ENCODE measurements at places on chromosomes 6 and 20.

GRCh38 chr20:9280666-9281065 is 211.8 kb downstream of the PLCB4 start:
- peak; percentile 72 for DNase-seq

- DNase-seq = no peak
Measured at GRCh38 chr20:32807706-32808105, 12.0 kb upstream of the MAPRE1 start.

GRCh38 chr6:38234934-38235682 is 404.6 kb downstream of the BTBD9 start:
- no peak for DNase-seq

DNA sequence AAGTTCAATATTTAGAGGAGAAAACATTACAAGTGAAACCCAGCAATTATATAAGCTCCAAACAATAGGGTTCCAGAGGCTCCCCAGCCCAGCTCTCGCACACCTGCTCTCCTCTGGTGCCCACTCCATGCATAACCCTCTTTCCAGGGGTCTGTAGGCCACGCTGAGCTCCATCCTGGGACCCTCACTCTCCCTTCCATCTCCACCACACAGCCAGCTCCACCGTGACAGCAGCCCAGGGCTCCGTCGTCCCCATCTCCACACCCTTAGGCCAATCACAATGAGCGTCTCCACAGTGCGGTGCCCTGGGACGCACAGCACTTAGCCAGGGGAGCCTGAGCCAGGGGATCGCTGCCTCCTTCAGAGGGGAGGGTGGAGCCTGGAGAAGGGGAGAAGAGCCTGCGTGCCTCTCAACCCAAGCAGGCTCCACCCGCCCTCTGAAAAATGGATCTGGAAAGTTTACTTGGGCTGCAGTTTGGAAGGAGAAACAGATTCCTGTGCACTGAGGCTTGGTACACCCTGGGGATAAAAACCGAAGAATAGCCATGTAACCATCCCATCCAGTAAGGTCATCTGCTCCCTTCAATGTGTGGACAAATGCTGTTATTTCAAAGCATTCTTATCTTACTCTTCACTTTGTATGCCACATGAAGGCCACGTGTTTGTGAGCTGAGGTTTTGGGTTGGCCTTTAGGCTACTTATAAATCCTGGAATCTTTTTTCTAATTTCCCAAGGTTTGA is 72.4 kb upstream of the GGTLC1 start:
- DNase-seq = no peak

GRCh38 chr6:105191351-105191750 is 11.5 kb upstream of the POPDC3 start:
- peak; percentile 39 for DNase-seq

DNA sequence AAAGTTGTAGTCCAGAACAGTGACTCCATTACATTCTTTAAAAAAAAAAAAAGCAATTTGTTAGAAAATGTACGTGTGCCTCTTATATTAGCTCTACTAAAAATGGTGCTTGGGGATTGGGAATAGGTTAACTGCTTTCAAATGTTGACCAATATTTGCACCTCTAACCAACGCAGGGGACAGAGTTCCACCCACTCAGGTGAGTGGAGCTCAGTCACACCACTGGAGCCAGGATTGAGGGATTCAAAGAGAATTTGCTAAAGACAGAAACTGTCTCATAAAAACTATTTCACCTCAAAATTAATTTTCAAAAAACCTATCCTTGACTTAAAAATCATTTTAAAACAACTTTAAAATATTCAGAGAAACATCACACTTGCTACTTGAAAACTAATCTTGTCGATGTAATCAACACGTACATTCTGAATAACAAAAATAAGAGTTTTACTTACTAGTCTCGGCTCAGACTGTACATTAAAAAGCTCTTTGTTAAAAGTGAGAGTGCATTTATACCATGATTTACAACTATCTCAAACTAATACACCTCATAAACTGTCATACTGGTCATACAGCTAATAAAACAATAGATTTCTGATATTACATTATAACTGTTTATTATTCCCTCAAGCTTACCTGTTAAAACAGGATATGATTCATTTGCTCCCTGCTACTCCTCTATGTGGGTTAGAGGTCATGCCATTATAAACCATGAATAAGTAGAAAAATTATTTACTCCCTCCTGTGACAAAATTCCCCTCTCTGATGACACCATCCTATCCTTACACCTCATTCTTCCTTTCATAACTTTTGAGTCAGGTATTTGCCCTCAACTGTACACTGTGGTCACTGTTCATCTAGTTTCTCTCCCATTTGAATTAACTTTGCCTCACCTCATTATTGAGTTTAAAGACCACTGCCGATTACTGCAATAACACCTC is 88.6 kb downstream of the PDE10A start:
- DNase-seq = no peak

- no peak for DNase-seq
Measured at GRCh38 chr6:66825539-66825938, 1118.5 kb upstream of the EYS start.

GRCh38 chr20:2756056-2756611 is 44.3 kb downstream of the CPXM1 start:
- peak; percentile 45 for DNase-seq

GRCh38 chr6:107991772-107992550 is 34.0 kb upstream of the SEC63 start:
- no peak for DNase-seq

- DNase-seq = peak; percentile 2
Measured at GRCh38 chr20:15359056-15359455, 1021.6 kb upstream of the FLRT3 start.

GRCh38 chr6:135586388-135586787 is 88.8 kb upstream of the AHI1 start:
- no peak for DNase-seq

GRCh38 chr6:3741477-3741871 is 10.0 kb downstream of the PXDC1 start:
- peak; percentile 3 for DNase-seq

DNA sequence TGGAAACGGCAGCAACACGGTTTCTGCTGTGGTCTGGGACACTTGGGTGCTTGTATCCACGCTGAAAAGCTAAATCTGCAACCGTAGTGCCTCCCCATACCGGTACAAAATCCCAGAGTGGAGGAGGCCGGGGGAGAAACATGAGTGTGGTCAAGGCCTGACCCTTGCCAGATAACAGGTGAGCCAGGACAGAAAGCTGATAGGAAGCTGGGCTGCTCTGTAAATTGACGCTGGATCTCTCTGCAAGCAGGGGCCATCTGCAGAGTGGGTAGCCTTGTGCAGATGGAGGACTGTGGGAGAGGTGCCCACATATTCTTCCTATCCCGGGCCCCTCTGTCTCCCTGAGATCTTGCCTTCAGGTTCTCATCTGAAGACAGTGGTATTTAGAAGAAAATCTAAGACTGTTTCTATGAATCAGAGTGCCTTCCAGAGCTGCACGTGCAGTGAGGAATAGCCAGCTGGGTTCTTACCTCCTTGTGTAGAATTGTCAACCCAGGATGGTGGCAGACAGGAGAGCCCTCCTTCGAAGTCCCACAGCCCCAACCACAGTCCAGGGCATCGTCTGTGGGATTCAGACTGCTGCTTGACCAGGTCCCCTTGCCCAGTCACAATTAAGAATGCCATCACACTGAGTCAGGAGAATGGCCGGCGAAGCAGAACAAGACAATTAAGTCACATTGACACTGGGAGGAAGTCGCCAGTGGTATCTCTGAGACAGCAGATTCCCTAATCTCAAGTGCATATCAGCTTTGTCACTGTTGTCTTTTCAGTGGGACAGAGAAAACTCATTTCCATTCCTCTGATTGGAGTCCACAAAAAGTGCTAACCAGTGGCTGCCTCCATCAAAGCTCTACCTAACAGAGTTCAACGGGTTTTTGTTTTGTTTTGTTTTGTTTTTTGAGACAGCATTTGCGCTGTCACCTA is 100.0 kb upstream of the RIPOR2 start:
- no peak for DNase-seq

DNA sequence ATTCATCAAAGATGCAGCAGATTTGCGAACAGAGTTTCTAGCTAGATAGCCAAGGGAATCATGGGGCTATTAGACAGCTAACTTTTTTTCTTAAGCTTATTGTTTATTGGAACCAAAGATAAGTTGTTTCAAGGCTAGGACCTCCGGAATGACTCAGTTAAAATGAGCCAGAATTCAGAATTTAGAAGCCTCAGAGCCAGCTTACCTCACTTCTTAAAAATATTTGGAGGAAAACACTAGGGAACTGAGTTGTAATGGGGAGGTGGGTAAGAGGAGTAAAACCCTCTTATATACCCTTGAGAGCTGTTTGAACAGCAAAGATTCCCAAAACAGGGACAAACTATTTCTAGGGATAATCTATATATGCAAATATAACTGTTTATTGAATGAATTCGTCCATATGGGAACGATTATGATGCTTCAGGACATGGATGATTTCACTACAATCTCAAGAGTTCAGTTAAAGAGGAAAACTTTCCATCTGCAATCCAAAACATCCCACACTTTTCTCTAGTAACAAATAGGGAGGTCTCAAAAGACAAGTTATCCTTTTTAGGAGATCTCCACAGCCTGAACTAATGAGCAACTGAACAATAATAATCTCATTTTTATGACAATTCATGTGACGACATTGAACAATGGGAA is 12.6 kb upstream of the CARMIL1 start:
- DNase-seq = peak; percentile 30

DNA sequence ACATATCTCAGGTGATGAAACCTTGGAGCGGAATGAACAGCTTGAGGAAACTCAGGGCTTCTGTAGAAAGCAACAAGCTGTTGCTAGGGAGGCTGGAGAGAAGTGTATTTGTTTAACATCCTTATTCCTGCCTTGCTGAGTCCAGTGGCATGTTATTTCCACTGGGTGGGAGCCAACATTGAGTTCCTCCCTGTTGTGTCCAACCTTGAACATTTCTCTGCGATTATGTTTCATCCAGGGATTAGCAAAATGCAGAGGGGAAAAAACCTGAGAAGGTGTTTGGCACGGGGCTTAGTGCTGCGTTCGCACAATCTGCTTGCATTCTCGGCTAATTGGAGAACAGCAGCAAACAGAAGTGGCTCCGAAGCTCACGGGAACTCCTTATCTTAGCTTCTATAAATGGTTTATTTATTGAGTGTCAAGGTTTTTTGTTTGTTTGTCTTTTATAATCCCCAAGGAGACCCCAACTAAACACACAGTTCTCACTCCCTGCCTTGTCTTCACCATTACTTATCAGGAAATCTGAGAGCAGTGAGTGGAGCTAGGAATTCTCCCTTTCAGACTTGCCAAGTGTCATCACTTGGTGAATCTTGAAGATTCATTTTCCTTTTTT is 412.8 kb downstream of the CDC5L start:
- peak; percentile 34 for DNase-seq

- peak; percentile 67 for DNase-seq
Measured at GRCh38 chr20:19497064-19497463, 261.0 kb upstream of the RIN2 start.

- peak; percentile 36 for DNase-seq
Measured at GRCh38 chr6:156980515-156980914, 203.3 kb downstream of the ARID1B start.

DNA sequence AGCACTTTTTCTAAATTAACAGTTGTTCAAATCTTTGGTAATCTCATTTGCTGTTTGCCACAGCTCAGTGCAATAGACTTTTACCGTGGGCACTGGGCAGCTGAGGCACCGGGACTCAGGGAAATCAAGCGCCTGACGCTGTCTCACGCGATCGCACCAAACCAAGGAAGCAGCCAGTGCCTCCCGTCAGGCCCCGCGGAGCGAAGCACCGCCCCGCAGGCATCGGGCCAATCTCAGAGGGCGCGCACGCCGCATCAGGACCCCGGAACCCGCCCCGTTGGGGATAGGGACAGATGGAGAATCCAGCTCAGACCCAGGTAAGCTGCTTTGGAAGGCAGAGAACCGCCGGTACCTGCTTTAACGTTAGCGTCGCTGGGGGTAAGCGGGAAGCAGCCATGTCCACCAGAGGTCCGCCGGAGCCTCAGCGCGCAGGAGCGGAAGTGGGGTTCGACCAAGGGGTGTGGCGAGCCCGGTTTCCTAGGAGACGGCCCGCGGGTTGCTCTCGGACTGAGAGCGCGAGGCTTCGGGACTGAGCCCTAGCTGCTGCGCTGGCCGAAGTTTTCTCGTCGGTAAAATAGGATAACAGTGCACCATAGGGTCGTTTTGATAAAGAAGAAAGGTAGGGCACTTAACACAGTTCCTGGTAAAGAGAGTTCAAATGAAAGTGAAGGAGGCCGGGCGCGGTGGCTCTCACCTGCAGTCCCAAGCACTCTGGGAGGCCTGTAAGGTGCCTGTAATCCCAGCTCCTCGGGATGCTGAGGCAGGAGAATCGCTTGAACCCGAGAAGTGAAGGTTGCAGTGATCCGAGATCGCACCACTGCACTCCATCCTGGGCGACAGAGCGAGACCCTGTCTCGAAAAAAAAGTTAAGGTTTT is at the start of gene LYRM2:
TSS of gene LYRM2 (minus strand) at position 428 of the 876 bp plus-strand sequence. CDS start at position 397, 31 bp downstream.
- DNase-seq = peak; percentile 91

GRCh38 chr6:53326372-53327016 is 22.3 kb downstream of the ELOVL5 start:
- peak; percentile 95 for DNase-seq

DNA sequence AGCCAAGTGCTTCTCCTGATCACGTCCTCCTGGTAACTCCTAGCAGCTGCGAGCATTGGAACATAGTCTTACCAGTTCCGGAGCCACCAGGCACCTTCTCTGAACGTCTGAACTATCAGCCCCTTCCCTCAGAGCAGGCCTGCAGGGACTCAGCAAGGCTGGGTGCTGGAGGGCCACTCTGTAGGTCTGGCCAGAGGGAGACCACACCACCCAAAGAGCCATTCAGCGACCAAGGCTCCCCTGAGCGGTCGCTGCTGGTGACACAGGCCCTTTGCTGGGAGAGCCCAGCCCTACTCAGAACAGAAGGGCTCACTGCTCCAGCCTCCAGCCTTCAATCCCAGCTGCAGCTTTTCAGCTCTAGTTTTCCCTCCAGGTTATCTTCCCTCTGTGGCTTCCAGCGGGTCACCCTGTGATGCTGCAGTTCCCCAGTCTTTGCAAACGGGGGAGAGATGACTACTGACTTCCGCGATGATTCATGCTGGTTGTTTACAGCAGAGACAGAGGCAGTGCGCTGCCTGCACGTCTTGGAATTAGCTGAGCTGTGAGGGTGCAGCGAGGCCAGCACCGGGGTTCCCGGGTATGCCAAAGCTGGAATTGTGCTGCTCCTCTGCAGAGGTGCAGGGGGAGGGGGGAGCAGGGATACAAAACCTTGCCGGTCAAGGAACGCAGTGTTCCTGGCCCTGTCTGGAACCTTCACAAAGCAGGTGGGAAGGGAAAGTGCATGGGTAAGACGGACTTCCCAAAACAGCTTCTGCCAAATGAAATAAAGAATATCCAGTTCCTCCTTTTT is 161.4 kb downstream of the LY86 start:
- peak; percentile 46 for DNase-seq

GRCh38 chr6:149846321-149846720 is 17.8 kb downstream of the LRP11 start:
- peak; percentile 37 for DNase-seq

GRCh38 chr6:134821928-134822864 is 127.7 kb downstream of the ALDH8A1 start:
- DNase-seq = peak; percentile 94

DNA sequence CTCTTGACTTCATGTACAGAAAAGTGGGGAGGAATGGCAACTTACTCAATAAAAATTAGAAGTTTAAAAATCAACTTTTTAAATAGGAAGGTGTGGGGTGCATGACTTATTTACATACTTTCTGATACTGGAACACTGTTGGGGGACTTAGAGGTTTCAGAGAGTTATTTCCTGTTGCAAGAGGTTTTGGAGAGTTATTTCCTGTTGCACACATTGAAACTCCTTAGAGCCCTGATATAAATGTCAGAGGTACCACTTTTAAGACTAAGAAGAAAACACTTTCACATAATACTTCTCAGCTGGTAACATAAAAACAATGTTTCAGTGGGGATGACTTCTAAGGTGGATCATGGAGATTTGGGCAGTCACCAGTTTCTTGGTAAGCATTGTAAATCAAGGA is 579.9 kb downstream of the MMUT start:
- no peak for DNase-seq

Measured in fibroblast of gingiva (primary cell).